ENCODE measurements at places on chromosomes 2 and 18. TPM values are rescaled to one million over a fixed set of nuclear protein-coding genes. Genes with fewer than 3 reads are reported as not detected.

LHCGR gene
- not detected for total RNA-seq

TMEM182 gene
- 1.6 TPM for total RNA-seq

HS1BP3 gene
- 20.1 TPM for total RNA-seq

RAMP1 gene
- 10.0 TPM for total RNA-seq

DPP10 gene
- total RNA-seq = 0.33 TPM

ATG4B gene
- total RNA-seq = 41.5 TPM

TUBB8B gene
- total RNA-seq = not detected

GCC2 gene
- total RNA-seq = 12.6 TPM

KIAA2012 gene
- 0.30 TPM for total RNA-seq

SCYGR4 gene
- not detected for total RNA-seq

SLC5A7 gene
- total RNA-seq = not detected

LRRC30 gene
- not detected for total RNA-seq

SLC4A3 gene
- 0.20 TPM for total RNA-seq

CRYGA gene
- not detected for total RNA-seq

NOL4 gene
- total RNA-seq = 2.8 TPM
